Lung (tissue), 17 donors: ENCODE measurements at places on chromosomes 1 and 21. TPM values are rescaled to one million over a fixed set of nuclear protein-coding genes. Genes with fewer than 3 reads are reported as not detected.

GBP5 gene
- polyA plus RNA-seq: 1.7 TPM

UBE2U gene
- polyA plus RNA-seq: not detected

GRCh38 chr1:189021577-189021976 is 1456.1 kb downstream of the BRINP3 start:
- H3K4me1 ChIP-seq: no peaks in the 10 kb centered on the region
- H3K27me3 ChIP-seq: no peaks in the 10 kb centered on the region
- H3K27ac ChIP-seq: no peak overlapping the region

DNA sequence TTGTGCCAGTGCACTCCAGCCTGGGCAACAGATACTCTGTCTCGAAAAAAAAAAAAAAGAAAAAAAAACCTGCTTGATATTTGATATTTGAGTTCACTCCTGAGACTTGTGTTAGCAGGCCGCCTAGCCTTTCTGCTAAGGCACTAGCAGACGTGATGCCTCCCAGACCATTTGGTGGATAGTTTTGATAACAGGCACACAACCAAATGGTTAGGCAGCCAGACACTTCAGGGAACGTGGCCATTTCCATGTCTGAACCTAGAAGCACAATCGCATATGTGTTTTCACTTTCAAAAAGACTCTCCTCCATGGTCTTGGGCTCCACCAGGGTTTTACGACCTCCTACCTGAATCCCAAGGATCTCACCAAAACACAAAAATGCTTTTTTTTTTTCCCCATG is 1319.5 kb downstream of the BRINP3 start:
- no peaks in the 10 kb centered on the region for H3K4me1 ChIP-seq
- H3K4me3 ChIP-seq: no peak overlapping the region
- no peaks in the 10 kb centered on the region for H3K36me3 ChIP-seq
- DNase-seq: no peak

- peaks cover 56% of the 10 kb centered on the region for H3K36me3 ChIP-seq
- H3K4me3 ChIP-seq: no peak overlapping the region
- H3K4me1 ChIP-seq: no peaks in the 10 kb centered on the region
- no peaks in the 10 kb centered on the region for H3K27me3 ChIP-seq
Measured at GRCh38 chr21:46557919-46558392, 46.9 kb downstream of the S100B start.
